ENCODE measurements at places on chromosomes 6 and 20.

DNA sequence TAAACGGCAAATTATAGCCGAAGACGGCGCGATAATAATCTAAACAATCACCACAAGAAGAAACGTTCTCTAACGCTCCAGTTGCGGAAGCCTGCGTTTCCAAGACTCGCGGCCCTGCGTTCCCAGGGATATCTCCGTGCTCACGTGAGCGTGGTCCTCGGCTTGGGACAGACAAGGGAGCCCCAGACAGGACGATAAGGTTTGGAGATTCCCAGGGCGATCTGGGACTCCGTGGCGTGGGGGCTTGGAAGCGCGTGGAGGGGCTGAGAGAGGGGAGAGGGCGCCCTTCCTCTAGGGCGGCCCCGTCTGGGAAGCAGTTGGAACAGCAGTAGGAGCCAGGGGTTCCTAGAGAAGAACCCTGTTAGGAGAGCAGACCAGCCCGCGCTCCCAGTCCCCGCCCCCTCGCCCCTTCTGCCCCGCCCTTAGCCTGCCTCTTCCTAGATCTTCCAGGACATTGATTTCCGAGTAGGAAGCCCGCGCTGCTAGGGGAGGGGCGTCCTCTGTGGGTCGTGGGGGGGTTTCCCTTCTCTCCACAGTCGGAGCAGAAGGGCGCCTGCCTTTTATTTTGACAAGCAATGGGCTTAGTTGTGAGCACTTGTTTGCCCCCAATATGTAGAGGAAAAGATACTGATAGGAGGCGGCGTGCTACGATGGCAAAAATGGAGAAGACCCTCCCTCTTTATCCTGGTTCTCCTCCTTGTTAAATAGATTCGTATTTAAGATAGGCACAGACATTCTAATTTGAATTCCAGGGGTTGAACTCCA lies 10.6 kb downstream of the NRN1 start:
- DNase-seq: peak; percentile 66

- DNase-seq: no peak
Observed at GRCh38 chr6:148962854-148963515, 216.2 kb downstream of the UST start.

GRCh38 chr6:43274916-43275597 lies 23.0 kb upstream of the SLC22A7 start:
- DNase-seq: no peak

- DNase-seq: peak; percentile 30
Observed at GRCh38 chr20:41072190-41072863, 43.7 kb downstream of the TOP1 start.

GRCh38 chr20:54140067-54140466 lies 33.7 kb downstream of the CYP24A1 start:
- no peak for DNase-seq

GRCh38 chr6:90414352-90414751 lies 117.7 kb upstream of the BACH2 start:
- DNase-seq: no peak

GRCh38 chr6:40727271-40727670 lies 140.1 kb upstream of the LRFN2 start:
- no peak for DNase-seq

DNA sequence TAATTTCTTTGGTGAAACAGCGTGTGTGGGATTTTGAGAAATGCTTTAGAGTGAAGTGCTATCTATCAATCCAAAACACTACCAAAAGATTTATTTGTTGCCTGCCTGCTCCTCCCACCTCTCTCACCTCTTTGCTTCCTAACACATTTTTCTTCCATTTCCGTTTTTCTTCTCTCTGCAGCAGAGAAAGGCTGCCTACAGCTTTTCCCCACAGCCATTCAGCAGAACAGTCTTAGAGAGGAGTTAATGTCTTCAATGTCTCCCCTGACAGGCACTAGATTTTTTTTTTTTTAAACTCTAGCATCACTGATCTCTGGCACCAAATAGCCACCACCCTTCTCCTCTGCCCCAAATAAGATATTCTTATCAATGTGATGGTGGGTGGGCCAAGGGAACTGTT lies 327.8 kb upstream of the MAN1A1 start:
- no peak for DNase-seq
